ENCODE measurements at places on chromosomes 12 and 14. TPM values are rescaled to one million over a fixed set of nuclear protein-coding genes. Genes with fewer than 3 reads are reported as not detected.

GRCh38 chr12:30761730-30762129 is 7.0 kb upstream of the CAPRIN2 start:
- DNase-seq, result no peak
- H3K27ac ChIP-seq, result no peak overlapping the region
- no peaks in the 10 kb centered on the region for H3K4me1 ChIP-seq

- no peak overlapping the region for H3K4me3 ChIP-seq
- no peaks in the 10 kb centered on the region for H3K27me3 ChIP-seq
- H3K36me3 ChIP-seq, result no peaks in the 10 kb centered on the region
- DNase-seq, result no peak
- no peak overlapping the region for H3K27ac ChIP-seq
Measured at GRCh38 chr14:101737414-101738339, 23.8 kb upstream of the PPP2R5C start.

DNA sequence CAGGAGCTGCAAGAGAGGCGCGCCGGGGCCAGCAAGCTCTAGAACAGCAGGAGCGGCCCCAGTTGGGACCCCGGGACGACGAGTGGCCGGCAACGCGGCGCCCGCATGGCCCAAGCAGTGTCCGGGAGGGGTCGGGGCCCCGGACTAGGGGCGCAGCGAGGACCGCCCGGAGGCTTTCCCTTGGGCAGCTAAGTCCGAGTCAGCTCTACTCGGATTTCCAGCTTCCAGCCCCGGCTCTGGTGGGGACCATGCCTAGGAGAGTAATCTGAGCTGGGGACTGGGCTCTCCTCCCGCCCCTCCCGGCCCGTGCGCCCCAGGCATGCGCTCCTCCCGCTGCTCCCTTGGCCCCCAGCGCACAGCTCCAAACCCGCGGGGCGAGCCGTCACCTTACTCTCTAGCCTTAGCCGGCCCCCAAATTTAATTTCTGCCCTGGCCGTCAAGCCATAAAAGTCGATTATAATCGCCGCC is 41.6 kb upstream of the CAPRIN2 start:
- peak overlapping the region; percentile 76 for H3K4me3 ChIP-seq
- no peaks in the 10 kb centered on the region for H3K36me3 ChIP-seq

GRCh38 chr12:113891739-113892520 is 74.2 kb downstream of the RBM19 start:
- no peaks in the 10 kb centered on the region for H3K27me3 ChIP-seq
- H3K4me3 ChIP-seq, result no peak overlapping the region
- no peaks in the 10 kb centered on the region for H3K36me3 ChIP-seq
- H3K27ac ChIP-seq, result no peak overlapping the region
- DNase-seq, result no peak

GRCh38 chr14:88195676-88196075 is 127.4 kb downstream of the KCNK10 start:
- no peaks in the 10 kb centered on the region for H3K4me1 ChIP-seq
- no peaks in the 10 kb centered on the region for H3K36me3 ChIP-seq
- H3K27ac ChIP-seq, result no peak overlapping the region

GRCh38 chr12:75725521-75726111 is 214.2 kb upstream of the KRR1 start:
- no peaks in the 10 kb centered on the region for H3K27me3 ChIP-seq
- H3K27ac ChIP-seq, result no peak overlapping the region
- DNase-seq, result no peak
- peaks cover 4% of the 10 kb centered on the region for H3K4me1 ChIP-seq
- no peaks in the 10 kb centered on the region for H3K36me3 ChIP-seq

DNA sequence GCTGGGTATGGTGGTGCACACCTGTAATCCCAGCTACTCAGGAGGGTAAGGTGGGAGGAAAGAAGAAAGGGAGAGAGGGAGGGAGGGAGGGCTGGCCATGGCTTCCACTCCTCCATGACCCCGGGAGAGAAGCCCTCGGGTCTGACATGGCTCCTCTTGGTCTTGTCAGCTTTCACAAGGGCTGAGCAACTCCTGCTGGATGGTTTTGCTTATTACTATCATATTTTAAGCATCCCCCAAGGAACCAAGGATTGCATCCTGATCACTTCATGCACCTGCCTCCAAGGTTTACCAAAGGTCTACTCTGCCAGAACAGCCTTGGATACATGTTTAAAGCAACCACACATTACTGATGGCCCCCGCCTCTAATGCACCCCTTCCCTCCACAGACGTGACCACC is 28.0 kb upstream of the NCOR2 start:
- no peaks in the 10 kb centered on the region for H3K4me1 ChIP-seq
- no peak for DNase-seq
- H3K27ac ChIP-seq, result no peak overlapping the region
- H3K4me3 ChIP-seq, result no peak overlapping the region
- H3K36me3 ChIP-seq, result no peaks in the 10 kb centered on the region

DNA sequence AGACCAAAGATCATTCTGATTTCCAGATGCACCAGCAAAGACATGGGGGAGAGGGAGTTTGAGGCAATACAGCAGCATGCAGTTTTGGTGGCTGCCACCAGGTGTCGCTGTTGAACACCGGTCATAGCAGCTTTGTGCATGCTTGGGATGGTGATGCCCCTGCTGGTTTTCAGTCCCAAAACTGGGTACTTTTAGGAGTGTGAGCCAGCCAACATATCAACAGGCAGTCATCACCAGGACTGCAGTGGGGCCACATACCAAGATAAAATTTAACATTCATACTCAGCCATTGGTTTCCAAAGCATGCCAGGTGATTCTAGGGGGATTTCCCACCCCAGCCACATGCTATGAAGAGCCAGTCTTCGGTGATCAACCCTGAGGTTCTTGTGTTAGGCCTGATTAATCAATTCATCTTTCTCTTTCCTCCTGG is 64.2 kb downstream of the PHETA1 start:
- no peaks in the 10 kb centered on the region for H3K4me1 ChIP-seq
- DNase-seq, result no peak
- H3K27me3 ChIP-seq, result no peaks in the 10 kb centered on the region
- H3K4me3 ChIP-seq, result no peak overlapping the region
- no peaks in the 10 kb centered on the region for H3K36me3 ChIP-seq

DNA sequence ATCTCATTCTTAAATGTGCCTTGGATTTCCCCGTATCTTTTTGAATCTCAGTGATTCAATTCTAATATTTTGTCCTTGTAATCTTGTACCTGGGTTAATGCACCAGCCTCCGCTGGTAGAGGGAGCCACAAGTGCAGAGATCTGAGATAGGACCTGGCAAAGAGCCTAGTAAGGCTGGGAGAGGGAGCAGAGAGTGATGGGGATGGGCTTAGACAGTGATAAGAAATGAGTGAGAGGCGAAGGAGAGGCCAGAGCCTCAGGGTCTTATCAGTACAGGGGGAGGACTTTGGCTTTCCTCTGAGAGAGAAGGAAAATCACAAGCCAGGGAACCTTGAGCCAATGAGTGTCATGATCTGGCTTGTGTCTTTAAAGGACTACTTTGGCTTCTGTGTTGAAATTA is 30.5 kb upstream of the LMNTD1 start:
- DNase-seq, result no peak
- H3K27me3 ChIP-seq, result no peaks in the 10 kb centered on the region
- H3K4me3 ChIP-seq, result no peak overlapping the region
- H3K27ac ChIP-seq, result no peak overlapping the region
- H3K36me3 ChIP-seq, result no peaks in the 10 kb centered on the region

OTOGL gene
- not detected for total RNA-seq
